ENCODE measurements at places on chromosomes 5 and 9.

DNA sequence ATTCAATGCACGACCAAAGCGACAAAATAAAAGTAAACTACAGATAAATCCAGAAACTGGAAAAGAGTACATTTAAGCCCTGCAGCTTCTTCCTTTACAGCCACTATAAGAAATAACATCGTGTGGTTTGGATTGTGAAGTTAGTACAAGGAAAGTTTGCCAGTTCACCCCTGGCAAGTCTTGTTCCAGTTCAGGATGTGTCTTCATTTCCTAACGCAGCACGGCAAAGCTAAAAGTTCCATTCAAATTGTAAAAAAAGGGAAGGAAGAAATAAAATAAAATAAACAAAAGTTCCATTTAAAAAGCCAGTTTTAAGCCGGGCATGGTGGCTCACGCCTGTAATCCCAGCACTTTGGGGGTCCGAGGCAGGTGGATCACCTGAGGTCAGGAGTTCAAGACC, 83.3 kb upstream of the RETREG1 start:
- no peak for DNase-seq

GRCh38 chr9:81470864-81471263, 218.5 kb downstream of the TLE1 start:
- DNase-seq, result no peak

GRCh38 chr5:119302916-119303897, 52.6 kb upstream of the TNFAIP8 start:
- DNase-seq, result no peak

DNA sequence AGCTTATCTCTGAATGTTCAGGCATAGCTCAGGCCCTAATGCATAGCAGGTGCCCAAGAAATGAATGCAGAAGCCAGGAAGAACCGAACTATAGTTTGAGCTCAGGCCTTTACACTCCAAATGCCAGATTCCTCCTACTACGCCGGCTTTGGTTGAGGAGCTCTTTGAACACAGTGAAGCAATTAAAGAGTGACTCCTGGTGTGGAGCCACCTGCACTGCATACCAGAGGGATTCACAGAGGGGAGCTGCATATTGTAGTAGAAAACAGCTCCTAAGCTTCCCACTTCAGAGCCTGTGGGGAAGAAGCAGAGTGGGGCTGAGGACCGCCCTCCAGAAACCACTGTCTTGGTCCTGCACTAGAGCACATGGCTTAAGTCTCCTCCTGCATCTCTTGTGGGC, 14.5 kb upstream of the KCNMB1 start:
- no peak for DNase-seq

- no peak for DNase-seq
Observed at GRCh38 chr5:152389208-152389849, 15.8 kb downstream of the NMUR2 start.

- no peak for DNase-seq
Observed at GRCh38 chr5:81045389-81045807, 85.2 kb downstream of the RASGRF2 start.

DNA sequence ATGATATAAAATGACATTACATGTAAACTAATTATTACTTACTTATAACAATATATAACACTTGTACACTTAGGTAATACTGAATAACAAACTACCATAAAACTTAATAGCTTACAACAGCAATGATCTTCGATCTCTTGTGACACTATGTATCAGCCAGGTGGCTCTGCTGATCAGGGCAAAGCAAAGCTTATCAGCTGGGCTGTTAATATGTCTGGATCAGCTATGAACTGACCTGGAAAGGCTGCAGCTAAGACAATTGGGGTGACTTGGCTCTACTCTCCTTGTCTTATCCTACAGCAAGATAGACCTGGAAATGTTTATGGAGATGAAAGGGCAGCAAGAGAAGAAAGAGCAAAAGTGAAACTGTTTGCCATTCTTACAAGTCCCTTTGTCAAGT, 511.3 kb downstream of the TLR4 start:
- DNase-seq, result no peak

GRCh38 chr5:56317923-56318561, 84.9 kb upstream of the ANKRD55 start:
- DNase-seq, result no peak

DNA sequence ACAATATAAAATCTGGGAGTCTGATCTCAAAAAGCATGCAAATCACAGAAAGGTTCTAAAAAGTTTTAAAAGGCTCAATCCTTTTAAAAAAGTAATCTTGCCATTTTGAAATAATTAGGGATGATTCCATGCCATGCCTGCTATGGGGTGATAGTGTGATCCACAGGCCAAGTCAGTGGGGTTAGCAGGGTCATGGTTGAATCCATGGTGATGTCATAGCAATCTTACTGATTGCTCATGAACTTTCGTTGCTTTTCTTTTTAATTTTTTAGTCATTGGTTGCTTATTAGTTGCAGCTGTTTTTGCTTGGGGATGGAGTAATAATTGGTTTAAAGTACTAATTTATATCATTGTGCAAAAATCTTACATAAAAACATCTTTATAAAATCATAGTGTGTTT, 485.0 kb downstream of the ENC1 start:
- DNase-seq, result no peak

DNA sequence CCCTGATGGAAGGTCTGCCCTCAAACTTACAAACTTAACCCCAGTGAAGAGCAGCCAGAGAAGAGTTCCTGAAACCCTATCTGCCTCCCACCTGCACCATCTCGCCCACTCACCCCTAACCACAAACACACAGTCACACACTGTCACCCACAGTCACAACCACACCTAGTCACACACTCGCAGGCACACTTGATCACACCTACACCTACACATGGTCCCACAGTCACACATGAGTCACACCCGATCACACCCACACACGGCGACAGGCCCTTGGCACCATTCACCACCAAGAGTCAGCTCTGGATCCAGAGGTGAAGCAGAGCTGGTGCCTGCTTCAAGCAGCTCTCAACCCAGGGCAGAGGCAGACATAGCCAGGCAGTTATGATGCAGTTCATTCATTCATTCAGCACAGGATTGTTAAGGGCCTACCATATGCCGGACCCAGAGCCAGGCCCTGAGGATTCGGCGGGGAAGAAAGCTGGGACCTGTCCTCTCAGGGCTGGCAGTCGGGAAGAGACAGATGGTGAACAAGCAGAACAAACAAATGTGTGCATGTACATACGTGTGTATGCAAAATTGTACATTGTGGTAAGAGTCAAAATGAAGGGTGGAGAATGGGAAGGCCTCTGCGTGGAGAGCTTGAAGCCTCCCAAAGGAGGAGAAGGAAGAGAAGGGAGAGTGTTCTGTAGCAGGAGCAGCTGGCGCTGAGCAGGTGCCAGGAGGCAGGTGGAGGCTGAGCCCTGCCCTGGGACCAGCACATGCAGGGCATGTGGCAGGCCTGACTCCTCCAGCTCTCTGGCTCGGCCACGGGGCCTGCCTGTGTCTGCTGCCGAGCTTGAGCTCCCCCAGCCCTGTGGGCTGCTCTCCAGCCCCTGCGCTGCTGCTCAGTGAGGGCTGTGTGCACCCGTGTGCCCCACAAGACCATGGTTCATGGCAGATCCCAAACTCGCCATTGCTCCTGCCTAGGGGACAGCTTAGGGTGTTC, 6.4 kb downstream of the TSPAN17 start:
- peak; percentile 37 for DNase-seq

DNA sequence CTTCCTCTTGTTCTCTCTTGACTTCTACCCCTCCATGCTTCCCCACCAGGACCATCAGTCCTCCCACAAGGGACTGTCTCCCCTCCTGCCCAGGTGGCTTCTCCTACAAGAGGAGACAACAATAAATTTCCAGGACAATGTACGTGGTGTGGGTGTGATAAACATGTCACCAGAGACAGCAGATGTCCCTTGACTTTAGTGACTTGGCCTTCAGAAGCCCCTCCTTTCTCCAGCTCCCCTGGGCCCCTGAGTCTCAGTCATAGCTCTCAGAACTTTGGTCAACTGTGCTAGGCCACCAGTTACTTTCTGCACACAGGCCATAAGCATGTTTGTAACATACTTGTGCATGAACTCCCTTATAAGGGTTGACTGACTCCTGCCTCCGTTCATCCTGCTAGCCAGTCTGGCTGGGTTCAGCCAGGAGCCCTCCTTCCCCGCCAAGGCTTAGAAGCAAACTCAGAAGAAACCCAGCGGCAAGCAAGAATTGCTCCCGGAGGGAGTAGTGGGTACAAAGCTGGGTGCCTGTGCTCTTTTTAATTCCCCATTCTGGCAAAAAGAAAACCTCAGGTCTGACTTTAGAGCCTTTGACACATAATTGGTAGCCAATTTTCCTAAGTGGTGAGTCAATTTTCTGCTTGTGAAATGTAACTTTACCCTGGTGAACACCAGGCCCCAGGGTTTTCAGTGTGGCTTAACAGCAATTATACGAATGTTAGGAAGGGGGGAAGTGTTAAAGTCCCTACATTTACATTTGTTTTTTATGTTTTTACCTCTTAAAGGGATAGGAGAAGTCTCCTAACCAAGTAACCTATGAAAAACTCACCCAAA, 49.2 kb downstream of the EBF1 start:
- DNase-seq, result no peak

GRCh38 chr9:115590011-115590410, 472.1 kb upstream of the TNC start:
- DNase-seq, result no peak

- no peak for DNase-seq
Observed at GRCh38 chr9:135588886-135589595, 27.5 kb downstream of the PAEP start.

DNA sequence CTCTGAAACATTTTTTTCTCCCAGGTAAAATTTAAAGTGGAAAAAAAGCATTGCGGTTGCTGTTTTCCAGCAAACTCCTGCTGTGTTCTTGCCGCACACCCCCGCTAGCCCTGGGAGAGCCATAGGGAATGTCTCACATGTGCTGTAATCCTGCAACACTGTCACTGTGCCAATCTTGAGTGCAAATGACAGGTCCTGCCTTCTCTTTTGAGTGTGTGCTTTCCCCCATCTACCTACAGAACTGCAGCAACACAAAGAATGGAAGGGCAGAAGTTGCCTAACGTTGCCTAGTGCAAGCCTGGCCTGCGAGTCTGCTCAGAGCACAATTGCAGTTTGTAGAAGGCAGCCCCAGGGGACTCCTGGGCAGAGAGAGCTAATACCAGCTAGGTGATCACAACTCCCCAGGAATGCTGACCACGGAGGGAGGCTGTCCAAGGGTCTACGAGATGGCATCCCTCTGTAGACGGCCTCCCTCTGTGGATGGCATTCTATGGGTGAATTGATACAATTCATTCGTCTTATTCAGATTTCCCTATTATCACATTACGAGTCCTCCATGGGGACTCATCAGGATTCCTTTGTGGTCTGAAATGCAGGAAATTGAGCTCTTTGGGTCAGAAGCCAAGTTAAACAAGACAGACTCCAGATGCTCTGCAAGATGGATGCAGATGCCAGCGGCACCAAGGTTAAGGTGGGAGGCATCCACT, 172.6 kb upstream of the S1PR3 start:
- DNase-seq, result no peak

GRCh38 chr5:177194268-177194667, 60.7 kb downstream of the NSD1 start:
- DNase-seq, result no peak

DNA sequence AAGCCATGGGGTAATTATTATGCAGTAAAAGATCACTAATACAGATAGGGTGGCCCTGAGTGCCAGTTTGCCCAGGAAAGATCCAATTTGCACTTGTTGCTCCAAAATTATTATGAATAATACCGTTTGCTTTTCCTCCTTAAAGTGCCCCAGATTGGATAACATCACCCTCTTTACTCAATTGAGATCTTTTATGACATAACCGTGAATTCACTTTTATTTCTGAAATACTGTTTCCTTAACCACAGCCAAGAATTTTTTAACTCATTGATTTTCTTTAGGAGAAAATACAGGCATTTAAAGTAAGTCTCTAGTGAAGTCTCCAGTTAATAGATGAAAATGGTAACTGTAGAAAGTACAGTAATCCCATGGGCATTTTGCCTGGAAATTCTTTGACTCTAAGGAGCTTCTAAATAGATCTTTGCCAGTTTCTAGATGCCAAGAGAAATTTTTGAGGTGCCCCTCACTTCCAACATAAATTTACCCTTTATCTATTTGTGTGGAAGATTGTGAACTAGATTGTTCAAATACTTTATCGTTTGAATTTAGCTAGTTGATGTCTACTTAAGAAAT, 99.2 kb downstream of the UHRF2 start:
- no peak for DNase-seq

- no peak for DNase-seq
Observed at GRCh38 chr9:127112735-127113161, 9.7 kb downstream of the ANGPTL2 start.

GRCh38 chr5:137206030-137206715, 293.0 kb downstream of the SPOCK1 start:
- no peak for DNase-seq

DNA sequence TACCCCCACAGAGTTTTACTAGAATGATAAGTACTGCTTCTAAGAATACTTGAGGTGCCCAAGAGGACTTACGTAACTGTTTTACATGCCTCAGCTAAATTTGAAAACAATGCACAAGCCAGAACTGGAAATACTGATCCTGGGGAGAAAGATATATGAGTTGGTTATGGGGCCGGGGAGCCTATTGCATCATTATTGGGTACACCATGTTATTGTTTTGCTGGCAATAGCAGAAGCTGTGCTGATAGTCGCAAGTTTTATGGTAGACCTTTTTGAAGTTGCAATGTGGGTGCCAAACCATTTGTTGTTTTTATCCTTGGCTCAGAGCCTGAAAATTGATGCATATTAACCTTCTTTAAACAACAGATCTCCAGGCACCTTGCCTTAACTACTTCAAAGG, 108.4 kb upstream of the DHFR start:
- DNase-seq, result no peak

GRCh38 chr9:21549251-21549765, 67.2 kb upstream of the IFNE start:
- no peak for DNase-seq

- no peak for DNase-seq
Observed at GRCh38 chr5:82597437-82597836, 319.3 kb upstream of the RPS23 start.

DNA sequence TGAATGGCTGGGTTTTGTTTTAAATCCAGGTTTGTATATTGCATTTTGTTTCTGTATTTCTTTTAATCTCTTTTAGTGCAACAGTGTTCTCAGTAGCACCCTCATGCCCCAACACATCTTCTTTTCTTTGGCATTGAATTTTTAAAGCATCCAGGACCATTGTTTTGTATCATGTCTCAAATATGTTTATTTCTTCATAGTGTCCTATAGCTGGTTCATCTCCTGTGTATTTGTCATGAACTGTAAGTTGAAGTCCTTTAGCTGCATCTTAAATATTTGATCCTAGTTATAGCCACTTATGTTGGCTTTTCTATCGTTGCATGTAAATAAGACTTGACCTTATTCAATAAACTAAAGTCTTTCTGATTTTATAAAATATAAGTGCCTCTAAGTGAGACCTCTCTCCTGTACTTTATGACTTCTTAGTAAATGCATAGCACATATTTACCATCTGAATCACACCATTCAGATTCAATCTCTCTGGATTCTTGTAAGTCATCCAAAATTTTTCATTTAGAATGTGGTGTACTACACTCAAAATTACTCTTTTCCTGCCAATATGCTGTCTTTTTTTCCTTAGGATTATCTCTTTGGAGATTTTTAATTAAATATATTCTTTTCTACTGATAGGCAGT, 21.0 kb upstream of the ERCC6L2 start:
- no peak for DNase-seq

- no peak for DNase-seq
Observed at GRCh38 chr5:139742173-139742903, 53.3 kb upstream of the PSD2 start.

Measured in CD4-positive, alpha-beta T cell treated with Interferon gamma for 1 hour (primary cell).